ENCODE measurements at places on chromosomes 3 and 15. TPM values are rescaled to one million over a fixed set of nuclear protein-coding genes. Genes with fewer than 3 reads are reported as not detected.
A peak's percentile ranks its signal among the peaks of the same experiment; 100 is the strongest.

- DNase-seq, result no peak
Observed at GRCh38 chr3:72047221-72047871, 262.4 kb upstream of the PROK2 start.

DNA sequence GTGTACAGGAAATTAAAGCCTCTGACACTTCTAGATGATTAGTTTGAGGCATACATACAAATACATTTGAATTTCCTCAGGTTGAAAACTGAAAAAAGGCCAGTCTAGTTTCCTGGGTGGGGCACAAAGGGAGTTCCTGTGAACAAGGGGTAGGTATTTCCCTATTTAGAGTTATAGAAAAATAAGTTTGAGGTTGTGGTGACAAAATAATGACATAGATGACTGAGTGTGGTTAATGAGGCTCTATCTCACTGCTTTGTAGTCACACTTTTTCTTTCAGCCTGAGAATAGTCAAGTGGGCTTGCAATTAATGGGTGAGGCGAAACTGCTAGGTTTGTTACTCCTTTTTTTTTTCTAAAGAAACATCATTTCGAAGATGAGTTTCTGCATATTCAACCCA, 4.3 kb downstream of the SLCO3A1 start:
- DNase-seq, result no peak

GRCh38 chr3:50623840-50624474, 7.0 kb downstream of the MAPKAPK3 start:
- peak; percentile 64 for DNase-seq

GRCh38 chr3:159273608-159274007, 471.8 kb downstream of the MFSD1 start:
- no peak for DNase-seq

DNA sequence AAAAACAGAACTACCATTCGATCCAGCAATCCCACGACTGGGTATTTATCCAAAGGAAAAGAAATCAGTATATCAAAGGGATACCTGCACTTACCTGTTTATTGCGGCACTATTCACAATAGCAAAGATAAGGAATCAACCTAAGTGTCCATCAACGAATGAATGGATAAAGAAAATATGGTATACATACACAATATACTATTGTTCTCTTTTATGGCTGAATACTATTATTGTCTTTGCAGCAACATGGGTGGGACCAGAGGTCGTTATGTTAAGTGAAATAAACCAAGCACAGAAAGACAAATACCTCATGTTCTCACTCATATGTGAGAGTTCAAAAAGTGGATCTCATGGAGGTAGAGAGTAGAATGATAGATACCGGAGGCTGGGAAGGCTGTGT, 118.3 kb upstream of the FAM3D start:
- no peak for DNase-seq

DNA sequence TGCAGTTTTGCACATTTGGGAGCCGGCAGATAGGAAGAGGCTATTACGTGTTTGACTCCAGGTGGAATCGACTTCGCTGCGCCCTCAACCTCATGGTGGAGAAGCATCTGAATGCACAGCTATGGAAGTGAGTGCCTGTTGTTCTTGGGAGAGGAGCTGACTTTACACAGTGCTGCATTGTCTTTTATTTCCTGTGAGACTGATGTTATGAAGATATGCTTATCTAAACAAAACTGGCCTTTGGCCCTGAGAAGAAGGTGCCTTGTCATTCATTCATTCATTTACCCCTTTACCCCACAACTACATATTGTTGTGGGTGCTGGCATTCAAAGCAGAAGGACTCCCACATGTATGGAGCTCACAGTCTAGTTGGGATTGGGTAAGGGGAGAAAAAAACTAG, 32.6 kb downstream of the PSMD6 start:
- no peak for DNase-seq

PFN2 gene
- 346 TPM for polyA plus RNA-seq

FGD5 gene
- polyA plus RNA-seq, result 5.7 TPM

PCLAF gene
- 0.42 TPM for polyA plus RNA-seq

ABI3BP gene
- polyA plus RNA-seq, result 2.6 TPM

MYZAP gene
- polyA plus RNA-seq, result 2.0 TPM
